ENCODE measurements at places on chromosomes 5 and 9.
A peak's percentile ranks its signal among the peaks of the same experiment; 100 is the strongest.

DNA sequence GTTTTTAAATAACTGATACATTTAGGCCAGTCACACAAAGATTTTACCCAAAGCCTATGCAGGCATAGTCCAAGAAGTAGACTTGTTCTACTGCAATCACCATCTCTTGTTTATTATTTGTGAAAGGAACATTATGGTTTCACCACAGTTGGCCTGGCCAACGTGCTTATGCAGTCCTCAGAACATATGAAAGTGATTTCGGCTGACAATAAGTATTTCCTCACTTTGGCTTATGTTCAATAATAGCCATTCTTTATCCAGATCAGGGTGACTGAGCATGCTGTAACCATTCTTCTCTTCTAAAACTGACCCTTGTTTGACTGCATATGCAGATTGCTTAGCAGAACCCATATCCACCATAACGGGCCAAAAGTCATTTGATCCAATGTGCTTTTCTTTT is 76.6 kb upstream of the CCDC152 start:
- no peak for DNase-seq

DNA sequence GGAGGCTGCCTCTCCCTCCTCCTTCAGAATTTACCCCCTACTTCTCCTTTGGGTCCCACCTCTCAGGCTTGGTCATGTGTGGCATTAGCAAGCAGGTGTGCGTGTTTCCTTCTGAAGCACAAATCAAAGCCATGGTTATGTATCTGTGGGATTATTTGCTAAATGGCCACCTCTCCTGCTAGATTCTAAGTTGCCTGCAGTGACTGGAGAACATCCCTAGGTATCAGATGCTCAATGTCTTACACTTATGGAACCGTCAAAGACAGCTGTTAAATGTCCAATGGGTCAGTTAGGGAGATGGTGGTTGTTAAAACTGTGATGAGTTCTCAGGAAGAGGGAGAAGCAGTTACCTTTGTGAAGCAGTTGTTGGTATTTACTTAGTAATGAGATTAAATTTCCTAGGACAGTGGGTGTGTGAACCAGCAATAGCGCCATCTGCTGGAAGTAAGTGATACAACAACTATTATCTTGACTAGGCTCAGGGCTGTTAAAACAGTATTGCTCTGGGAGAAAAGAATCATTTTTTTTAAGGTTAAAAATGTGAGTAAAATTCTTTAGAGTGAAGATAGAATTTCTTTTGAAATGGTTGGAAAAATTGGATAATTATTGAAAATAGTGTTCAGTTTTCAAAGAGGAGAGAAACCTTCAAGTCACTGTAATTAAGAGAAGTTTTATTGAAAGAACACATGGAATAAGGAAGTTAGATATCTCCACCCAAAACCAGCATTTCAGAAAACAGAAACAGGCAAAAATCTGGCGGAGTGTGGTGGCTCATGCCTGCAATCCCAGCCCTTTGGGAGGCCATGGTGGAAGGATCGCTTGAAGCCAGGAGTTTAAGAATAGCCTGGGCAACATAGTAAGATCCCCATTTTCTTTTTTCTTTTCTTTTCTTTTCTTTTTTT is 71.3 kb downstream of the TMC1 start:
- DNase-seq, result peak; percentile 56

DNA sequence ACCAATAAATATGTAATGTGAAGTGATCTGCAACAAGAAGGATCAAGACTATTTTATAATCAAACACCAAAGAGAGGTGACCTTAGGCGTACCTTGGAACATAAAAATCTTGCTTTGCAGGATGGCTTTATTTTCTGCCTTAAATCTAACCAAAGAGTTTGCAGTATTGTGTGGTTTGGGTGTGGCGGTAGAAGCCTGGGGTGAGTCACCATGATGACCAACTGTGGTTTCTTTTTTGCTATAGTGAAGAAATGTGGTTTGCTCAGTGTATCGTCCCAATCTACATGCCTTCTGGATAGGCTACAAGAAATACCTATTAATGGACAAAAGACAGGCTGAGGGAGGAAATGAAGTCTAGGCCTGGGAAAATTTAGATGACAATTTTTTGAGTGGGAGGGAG is 5.1 kb upstream of the CAST start:
- DNase-seq, result no peak

DNA sequence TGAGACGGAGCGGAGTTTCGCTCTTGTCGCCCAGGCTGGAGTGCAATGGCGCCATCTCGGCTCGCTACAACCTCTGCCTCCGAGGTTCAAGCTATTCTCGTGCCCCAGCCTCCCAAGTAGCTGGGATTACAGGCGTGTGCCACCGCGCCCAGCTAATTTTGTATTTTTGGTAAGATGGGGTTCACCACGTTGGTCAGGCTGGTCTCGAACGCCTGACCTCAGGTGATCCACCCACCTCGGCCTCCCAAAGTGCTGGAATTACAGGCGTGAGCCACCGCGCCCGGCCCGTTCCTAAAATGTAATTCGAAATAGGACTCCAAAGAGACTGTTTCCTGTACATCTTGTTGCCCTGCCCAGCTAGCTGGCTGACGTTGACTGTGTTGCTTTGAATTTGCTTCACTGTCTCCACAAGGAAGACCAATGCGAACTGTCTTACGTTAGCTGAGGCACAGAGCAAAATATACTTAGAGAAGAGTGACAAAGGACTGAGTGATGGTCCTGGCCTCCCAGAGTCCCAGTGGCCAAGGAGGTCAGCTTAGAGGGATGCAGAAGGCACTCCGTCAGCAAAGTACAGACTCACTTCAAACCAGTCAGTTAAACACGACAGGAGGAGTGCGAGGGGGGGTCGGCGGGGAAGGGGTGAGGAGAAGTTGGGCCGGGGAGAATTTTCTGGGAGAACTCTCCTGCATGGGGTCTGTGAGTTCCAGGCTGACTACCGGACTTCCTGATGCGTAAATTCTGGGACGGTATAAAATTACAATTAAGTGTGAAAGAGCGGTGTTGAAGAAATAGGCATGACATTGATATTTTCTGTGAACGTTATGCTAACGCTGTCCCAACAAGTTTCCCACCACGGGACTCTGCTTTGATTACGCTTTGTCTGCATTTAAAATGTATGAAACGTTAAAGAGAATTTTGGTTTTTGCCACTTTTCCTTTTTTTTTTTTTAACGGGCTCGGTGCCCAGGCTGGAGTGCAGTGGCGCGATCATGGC is 6.8 kb upstream of the TRIM41 start:
- DNase-seq, result no peak

DNA sequence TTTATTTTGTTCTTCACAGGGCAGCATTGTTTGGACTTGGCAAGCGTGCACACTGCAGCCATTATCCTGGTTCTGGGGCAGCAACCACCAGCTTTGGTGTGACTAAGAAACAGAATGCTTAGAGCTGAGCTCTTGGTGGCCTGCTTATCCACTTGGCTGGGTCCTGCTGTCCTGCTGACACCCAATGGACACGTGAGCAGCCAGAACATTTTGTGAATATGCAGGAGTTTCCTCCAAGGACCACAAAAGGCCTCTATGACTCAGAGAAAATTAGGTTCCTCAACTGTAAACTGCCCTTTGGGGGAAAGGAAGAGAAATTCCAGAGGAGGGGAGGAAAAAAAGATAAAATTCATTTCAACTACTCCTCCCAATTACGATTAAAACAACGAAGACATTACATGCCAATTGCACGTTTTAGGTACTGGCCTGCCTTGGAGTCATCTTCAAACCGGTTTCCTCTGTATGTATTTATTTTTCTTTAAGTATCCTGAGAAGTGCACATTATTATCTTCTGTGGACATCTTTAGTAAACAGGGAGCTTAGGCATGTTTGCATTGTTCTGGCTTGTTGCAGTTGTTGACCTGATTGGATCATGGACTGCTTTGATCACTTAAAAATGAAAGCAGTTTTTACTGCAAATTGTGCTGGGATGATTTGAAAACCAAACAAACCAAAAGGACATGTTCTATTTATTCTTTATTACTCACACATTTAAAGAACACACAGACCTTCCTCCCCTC is 82.3 kb upstream of the TLE4 start:
- no peak for DNase-seq

DNA sequence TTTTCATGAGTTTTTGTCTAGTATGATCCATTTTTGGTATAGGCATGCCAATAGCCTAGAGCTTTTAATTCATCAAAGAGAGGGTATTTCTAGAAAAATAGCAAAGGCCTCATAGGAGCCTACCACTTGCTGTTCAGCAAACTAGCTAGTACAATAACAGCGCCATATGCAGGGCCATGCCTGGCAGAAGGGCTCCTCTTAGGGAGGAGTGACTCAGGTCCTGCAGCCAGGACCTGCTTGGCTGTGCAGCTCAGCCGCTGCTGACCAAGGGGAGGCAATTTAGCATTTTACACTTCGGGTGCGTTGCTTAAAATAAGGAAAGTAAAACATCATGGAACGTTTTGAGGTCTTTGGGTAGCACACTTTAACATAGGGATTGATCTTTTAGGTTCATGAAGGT is 100.6 kb downstream of the TRIO start:
- DNase-seq, result no peak

Measured in left kidney (tissue), 8 donors.